ENCODE measurements at places on chromosomes 3 and 15.

GRCh38 chr3:87627316-87627715 is 350.9 kb upstream of the POU1F1 start:
- H3K4me3 ChIP-seq, result no peak overlapping the region
- no peak overlapping the region for H3K27ac ChIP-seq
- no peaks in the 10 kb centered on the region for H3K4me1 ChIP-seq

DNA sequence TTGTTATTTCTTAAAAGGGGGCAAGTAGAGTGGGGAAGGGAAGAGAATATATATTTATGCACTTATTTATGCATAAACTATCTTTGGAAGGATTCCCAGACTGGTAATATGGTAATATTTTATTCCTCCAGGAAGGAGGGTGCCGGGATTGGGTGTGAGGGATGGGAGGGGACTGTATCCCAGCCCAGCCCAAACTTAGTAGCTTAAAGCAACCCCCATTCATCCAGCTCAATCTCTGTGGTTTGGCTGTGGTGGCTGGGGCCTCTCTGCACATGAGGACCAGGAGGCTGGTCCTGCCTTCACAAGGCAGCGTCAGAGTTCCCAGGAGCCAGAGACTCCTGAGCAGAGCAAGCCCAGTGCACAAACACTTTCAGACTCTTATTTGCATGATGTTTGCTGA is 48.4 kb downstream of the CCNL1 start:
- no peak overlapping the region for H3K4me3 ChIP-seq
- H3K27me3 ChIP-seq, result peaks cover 3% of the 10 kb centered on the region
- peaks cover 8% of the 10 kb centered on the region for H3K4me1 ChIP-seq
- no peaks in the 10 kb centered on the region for H3K36me3 ChIP-seq
- H3K27ac ChIP-seq, result no peak overlapping the region

- H3K27ac ChIP-seq, result no peak overlapping the region
- H3K4me1 ChIP-seq, result peaks cover 3% of the 10 kb centered on the region
- H3K4me3 ChIP-seq, result no peak overlapping the region
- H3K36me3 ChIP-seq, result peaks cover 18% of the 10 kb centered on the region
These were observed 47.1 kb downstream of the SCAP start for GRCh38 chr3:47428662-47429061.

GRCh38 chr3:47522082-47522987 is 8.8 kb upstream of the ELP6 start:
- H3K4me3 ChIP-seq, result no peak overlapping the region
- peaks cover 7% of the 10 kb centered on the region for H3K27me3 ChIP-seq
- DNase-seq, result peak; percentile 84
- no peak overlapping the region for H3K27ac ChIP-seq
- H3K36me3 ChIP-seq, result no peaks in the 10 kb centered on the region

DNA sequence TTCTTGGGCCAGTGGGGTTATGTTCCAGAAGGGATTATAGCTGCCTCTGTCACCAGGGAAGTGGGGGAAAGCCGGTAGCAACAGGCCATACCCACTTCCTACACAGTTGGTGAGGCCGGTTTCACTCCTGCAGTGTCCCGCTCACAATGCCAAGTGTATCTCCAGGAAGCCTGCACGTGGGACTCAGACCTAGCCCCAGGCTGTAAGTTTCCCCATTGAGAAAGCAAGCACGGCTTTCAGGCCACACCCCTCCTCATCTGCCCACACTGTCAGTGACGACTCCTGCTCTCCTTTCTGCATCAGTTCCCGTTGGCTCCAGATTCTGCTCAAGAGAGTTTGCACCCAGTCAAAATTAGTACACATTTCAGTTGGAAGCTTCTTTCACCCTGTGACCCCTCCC is 51.6 kb upstream of the CPOX start:
- no peak for DNase-seq
- peaks cover 12% of the 10 kb centered on the region for H3K27me3 ChIP-seq
- H3K27ac ChIP-seq, result no peak overlapping the region
- no peaks in the 10 kb centered on the region for H3K36me3 ChIP-seq

GRCh38 chr15:67061811-67062368 is 3.5 kb upstream of the SMAD3 start:
- peaks cover 5% of the 10 kb centered on the region for H3K36me3 ChIP-seq
- no peak overlapping the region for H3K4me3 ChIP-seq

DNA sequence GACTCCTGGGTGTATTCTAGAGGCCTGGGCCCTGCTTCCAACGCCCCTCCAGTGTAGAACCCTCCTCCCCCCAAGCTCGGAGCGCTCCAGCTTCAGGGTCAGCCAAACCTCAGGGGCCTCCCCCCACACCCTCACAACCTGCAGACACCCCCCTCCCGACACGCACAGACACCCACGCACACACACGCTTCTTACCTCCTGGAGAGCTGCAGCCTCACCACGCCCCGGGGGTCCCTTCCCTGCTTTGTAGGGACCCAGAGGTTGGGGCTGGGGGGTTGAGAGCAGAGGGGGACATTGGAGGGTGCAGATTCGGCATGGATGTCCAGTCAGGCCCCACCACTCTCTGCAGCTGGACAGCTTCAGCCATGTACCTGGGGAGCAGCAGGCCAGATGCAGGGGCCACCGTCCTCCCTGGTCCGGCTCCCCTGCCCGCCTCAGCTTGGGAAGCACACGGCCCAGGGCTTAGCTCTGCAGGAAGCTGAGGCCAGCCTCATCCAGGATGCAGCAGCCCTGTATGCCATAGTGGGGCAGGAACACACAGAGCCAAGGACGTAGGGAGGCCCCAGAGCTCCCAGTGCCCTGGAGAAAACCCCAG is 13.0 kb downstream of the ZDHHC19 start:
- H3K27me3 ChIP-seq, result peaks cover 3% of the 10 kb centered on the region
- H3K4me3 ChIP-seq, result no peak overlapping the region
- H3K4me1 ChIP-seq, result peaks cover 32% of the 10 kb centered on the region
- H3K36me3 ChIP-seq, result no peaks in the 10 kb centered on the region

- H3K4me3 ChIP-seq, result no peak overlapping the region
- no peaks in the 10 kb centered on the region for H3K27me3 ChIP-seq
- no peak for DNase-seq
- H3K27ac ChIP-seq, result no peak overlapping the region
- no peaks in the 10 kb centered on the region for H3K4me1 ChIP-seq
These were observed 198.3 kb downstream of the VPS13C start for GRCh38 chr15:61861962-61862361.

DNA sequence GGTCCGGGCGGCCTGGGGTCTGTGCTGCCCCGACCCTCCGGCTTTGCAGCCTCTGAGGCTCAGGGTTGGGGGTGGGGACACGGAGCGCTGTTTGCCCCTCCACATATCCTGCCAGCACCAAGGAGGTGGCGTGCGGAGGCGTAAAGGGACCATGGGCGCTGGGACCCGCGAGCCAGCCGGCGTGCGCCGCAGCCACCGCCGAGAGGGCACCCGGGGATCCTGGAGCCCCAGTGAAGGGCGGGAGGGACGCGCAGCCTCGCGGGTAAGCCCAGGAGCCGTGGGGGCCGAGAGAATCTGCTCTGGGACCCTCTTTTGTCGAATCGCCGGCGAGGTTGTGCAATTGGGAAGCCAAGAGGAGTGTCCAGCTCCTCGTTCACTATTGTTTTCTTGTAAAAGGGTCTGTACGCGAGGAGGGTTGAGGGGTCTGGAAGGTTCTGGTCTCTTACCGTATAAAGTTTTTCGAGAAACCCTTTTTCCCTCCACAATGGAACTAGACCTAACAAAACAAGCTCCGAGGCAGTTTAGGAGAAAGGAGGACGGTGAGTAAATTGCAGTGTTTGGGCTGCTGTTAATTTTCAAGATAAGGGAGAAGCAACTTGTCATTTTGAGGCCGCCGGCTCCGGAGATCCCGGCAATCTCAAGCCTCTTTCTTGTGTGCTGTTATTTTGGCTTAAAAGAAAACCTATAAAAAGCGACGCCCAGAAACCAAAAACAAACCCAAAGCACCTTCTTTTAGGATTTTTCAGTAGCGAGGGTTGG is 29.9 kb upstream of the ST3GAL6 start:
- no peak overlapping the region for H3K27ac ChIP-seq
- peaks cover 14% of the 10 kb centered on the region for H3K4me1 ChIP-seq
- H3K36me3 ChIP-seq, result no peaks in the 10 kb centered on the region
- no peak for DNase-seq

- H3K4me1 ChIP-seq, result peaks cover 5% of the 10 kb centered on the region
- H3K27me3 ChIP-seq, result no peaks in the 10 kb centered on the region
- H3K4me3 ChIP-seq, result no peak overlapping the region
- H3K36me3 ChIP-seq, result no peaks in the 10 kb centered on the region
These were observed 173.0 kb downstream of the SHQ1 start for GRCh38 chr3:72675243-72675642.

All from activated CD4-positive, alpha-beta memory T cell treated with anti-CD3 and anti-CD28 coated beads, Interleukin-2, amount 10 ng/mL, durations not matched to agents 7 days and 5 days (primary cell).